OCI-M1 (cell line): ENCODE measurements at places on chromosomes 5 and 9.

DNA sequence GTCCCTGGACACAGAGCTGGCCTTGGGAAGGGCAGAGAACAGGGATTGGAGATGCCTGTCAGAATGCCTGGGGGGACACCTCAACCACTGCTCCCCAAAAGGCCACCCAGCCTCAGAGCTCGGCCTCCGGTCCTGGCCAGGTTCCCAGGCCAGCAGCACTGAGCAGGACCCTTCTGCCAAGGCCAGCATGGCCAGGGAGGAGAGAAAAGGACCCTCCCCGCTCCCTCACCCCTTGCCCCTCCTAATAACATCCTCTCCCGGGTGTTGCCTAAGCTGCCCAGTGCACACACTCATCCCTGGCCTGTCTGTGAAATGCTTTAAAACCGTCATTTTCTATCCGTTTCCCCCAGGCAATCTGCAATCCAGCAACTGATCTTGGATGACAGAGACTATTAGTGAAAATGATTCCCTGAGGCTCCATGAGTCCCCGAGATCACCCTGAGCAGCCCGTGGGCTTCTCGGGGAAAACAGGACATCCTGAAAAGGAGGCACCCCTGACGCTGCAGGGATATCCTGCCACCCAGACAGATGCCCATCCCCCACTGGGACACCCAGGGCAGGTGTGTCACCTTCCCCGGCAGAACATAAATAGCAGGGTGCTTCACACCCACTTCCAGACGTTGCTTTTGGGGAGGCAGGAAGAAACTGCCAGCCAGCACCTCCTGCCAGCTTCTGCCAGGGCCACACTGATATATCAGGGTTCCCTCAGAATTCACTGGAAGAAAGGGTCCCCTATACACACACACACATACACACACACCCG is 75.3 kb downstream of the ADAMTS2 start:
- no peak for DNase-seq

DNA sequence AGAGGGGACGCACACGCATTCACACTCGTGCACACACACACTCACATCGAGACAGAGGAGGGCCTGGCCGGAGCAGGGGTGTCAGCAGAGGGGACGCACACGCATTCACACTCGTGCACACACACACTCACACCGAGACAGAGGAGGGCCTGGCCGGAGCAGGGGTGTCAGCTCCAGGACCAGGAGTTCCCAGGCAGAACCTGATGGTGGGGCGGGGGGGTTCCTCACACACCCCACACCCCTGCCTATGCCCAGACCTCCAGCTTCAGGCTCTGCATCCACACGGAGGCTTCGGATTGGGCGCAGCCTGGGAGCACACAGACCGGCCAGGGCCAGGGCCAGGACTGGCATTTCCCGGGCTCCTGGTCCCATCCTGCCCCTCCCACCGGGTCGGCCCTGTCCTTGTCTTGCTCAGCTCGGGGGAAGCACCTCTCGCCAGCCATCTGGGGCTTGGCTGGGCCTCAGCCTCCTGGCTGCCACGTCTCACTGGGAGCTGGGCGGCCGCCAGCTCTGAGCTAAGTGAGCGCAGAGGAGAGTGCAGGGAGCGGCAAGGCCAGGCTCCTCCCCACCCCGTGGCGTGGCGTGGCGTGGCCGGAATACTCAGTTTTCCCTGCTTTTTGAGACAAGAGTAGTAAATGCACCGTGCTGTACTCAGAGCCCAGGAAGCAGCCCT is 31.3 kb downstream of the ADAMTS2 start:
- DNase-seq: no peak

- DNase-seq: no peak
Measured at GRCh38 chr9:72758944-72759343, 193.9 kb downstream of the ALDH1A1 start.

GRCh38 chr5:122152266-122152900 is 23.0 kb downstream of the ZNF474 start:
- DNase-seq: no peak

- peak; percentile 3 for DNase-seq
Measured at GRCh38 chr5:16593628-16594027, 23.2 kb downstream of the RETREG1 start.

GRCh38 chr5:180467028-180467975 is 26.9 kb upstream of the CNOT6 start:
- no peak for DNase-seq

DNA sequence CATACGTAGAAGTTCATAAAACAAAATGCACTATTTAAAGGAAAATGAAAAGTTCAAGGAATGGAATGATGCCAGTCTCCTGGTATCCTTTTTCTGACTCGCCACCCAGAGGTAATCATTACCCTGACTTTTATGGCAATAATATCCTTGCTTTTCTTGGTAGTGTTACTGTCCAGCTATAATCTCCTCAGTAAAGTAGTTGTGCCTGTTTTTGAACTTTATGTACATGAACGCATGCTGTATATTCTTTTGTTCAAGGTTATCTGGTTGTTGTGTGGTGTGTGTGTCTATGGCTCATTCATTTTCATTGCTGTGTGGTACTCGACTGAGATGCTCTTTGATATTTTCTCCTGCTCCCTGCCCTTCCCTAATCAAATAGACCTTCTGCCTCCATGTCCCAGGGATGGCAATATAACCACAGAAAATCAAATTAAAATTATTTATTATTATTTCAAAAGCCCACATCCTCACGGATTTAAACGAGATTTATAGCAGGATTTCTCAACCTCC is 29.2 kb upstream of the FBP1 start:
- no peak for DNase-seq

DNA sequence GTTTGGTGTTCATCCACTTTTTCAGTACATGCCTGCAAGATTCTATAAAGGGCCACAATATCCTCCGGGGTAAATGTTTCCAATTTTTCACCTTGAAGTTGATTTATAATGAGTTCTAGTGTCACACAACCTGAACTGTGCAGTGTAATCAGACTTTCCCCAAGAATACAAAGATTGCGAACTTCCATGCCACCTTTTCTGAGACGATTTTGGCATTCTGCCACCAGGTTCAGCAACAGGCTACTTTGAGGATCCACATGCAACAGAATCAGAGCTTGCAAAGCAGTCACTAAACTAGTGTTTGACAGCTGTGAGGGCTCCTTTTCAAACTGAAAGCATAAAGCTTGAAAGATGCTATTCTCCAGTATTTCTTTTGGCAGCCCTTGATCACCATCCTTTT is 1.6 kb downstream of the FASTKD3 start:
- no peak for DNase-seq

- DNase-seq: no peak
Measured at GRCh38 chr5:78776637-78777036, 128.1 kb upstream of the LHFPL2 start.

DNA sequence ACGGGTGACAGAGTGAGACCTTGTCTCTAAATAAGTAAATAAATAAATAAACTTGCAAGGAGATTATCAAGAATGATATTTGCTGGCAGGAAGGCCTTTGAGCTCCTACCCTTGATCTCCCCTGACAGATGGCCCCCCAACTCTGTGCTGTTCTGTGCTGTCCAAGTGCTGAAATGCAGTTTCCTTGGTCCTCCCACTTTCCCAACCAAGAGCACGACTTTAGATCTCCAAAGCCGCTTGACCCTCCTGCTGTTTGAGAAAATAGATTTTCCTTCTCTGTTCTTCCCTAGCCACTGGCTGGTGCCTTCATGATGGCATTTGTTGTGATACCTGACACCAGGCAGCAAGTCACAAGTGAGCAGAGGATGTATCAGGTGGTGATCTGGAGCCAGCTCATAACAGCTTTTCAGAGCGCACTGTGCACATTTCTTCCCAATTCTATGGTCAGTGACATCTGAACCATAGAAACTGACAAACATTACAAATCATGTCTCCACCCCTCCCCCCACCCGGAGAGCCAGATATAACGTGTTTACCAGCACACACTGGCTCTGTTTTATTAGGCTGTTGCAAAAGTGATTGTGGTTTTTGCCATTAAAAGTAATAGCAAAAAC is 80.0 kb upstream of the PUM3 start:
- DNase-seq: no peak

- peak; percentile 46 for DNase-seq
Measured at GRCh38 chr5:18299166-18299565, 664.9 kb downstream of the TAF11L14 start.

- DNase-seq: no peak
Measured at GRCh38 chr5:124806373-124807077, 60.1 kb upstream of the ZNF608 start.

DNA sequence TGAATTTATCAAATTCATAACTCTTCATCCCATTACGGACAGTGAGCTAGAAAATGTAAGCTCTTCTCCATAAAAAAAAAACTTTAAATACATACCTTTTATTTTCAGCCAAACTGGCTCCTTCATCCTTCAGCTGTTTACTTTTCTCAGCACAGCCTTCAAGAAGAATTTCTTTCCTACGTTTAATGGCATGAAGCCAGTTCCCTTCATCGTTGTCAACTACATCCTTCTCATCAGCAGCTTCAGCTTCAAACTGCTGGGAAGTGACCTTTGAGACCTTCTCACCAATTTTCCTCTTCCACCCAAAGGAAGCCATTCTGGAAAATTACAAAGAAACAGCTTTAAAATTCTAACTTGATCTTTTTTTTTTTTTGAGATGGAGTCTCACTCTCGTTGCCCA is 9.1 kb downstream of the TTC33 start:
- DNase-seq: no peak

DNA sequence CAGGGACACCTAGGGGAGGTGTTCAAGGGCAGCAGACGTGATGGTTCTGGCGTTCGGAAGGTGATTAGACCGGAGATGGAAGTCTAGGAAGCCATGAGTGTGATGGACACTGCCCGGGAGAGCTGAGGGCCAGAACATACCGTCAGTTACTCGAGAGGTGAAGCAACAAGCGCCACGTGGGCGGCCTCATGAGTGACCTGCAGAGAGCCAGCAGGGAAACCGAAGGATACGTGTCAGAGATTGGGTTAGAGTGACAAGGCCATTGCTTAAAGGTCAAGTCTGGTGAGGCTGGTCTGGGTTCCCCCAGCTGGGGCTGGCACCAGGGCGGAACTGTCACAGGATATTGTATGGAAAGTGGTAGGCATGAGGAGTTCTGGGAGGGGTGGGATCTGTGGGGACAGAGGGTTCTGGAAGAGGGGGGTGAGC is 60.0 kb downstream of the C9orf50 start:
- DNase-seq: no peak

DNA sequence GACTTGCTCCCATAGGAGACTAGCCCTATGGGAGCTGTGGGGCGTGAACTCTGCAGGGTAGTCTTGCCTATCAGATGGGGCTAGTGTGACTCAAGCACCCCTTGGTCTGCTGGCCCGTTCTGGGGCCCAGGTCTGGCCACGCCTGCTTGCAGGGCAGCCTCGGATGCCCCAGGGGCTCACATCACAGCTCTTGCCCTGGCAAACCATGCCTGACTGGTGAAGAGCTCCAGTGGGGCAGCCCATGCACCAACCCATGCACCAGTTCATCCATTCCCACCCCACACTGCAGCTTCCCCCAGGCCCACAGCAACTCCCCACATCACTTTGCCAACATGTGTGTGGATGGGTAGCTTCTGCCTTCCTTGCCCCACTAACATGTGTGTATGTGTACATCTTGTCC is 93.9 kb upstream of the PRLR start:
- DNase-seq: no peak

- no peak for DNase-seq
Measured at GRCh38 chr5:96115147-96115807, 153.6 kb upstream of the ELL2 start.

DNA sequence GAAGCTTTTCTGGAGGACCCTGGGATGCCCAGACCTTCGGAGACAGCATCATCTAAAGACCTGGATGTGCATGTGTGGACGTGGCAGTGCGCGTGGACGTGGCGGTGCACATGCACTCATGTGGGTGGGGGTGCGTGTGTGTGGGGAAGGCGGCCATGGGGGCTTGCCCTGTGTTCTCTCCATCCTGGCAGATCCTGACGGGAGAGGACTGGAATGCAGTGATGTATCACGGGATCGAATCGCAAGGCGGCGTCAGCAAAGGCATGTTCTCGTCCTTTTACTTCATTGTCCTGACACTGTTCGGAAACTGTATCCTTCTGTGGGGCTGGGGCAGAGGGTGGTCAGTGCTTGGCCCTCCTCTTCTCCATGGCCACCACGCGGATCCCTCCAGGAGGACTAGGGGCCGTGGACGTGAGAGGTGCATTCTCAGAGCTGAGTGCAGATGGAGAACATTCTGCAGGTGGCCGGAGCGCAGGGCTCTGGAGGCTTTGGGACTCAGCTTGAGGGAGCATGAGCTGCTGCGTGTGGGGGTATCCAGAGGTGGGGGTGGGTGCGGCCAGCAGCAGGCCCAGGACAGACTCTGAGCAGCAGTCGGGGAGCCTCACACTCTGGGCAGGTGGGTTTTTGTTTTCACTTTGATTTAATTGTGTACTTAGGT is 129.1 kb downstream of the CACNA1B start:
- no peak for DNase-seq

- DNase-seq: peak; percentile 52
Measured at GRCh38 chr5:14557791-14558415, 23.7 kb upstream of the OTULINL start.

DNA sequence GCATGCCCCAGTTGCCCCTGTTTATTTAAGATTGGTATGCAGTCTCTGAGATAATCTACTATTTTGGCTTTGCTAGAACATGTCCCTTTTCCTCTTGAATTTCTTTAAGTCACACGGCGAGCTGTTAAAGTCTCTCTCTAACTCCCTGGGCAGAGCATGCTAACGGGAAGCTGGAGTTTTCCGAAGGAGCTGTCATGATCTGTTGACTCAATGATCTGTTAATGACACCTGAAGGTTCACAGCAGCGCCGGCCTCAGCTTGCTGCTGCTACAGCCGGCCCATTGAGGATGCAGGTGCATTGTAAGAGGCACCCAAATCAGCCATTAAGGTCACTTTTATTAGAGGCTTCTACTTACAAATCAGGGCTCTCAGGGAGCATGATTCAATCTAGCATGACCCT is 1203.4 kb downstream of the MAT2B start:
- no peak for DNase-seq

- DNase-seq: no peak
Measured at GRCh38 chr9:78620764-78621163, 323.8 kb downstream of the PSAT1 start.

DNA sequence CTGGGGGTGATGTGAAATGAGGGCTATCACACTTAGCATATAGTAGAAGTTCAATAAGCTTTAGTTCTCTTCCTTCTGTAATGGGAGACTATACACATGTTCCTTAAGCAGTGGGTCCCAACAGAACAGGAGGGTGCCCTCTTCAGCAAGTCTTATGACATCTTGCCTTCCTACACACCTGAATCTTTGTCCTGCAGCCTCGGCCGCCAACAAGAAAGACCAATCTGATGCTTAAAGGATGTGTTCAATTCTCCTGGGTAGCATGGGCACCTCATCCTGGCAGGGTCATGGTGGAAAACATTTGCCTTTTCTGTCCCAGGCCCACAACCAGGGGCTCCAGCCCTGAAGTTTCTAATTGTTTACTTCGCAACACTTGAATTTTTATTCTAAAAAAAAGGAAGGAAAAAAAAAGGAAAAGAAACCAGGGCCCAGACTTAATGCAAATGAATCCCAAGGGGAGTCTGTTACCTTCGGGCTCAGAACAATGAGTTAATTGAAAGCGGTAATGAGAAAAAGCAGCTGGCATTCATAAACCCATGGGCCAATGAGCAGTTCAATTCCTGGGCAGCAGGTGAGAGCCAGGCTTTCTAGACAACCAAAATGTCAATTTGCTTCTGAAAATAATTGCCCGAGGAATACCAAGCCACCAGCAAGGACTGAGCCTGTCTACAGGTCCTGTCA is 26.2 kb upstream of the SMAD5 start:
- DNase-seq: no peak
